ENCODE measurements at places on chromosomes 4 and X.

DNA sequence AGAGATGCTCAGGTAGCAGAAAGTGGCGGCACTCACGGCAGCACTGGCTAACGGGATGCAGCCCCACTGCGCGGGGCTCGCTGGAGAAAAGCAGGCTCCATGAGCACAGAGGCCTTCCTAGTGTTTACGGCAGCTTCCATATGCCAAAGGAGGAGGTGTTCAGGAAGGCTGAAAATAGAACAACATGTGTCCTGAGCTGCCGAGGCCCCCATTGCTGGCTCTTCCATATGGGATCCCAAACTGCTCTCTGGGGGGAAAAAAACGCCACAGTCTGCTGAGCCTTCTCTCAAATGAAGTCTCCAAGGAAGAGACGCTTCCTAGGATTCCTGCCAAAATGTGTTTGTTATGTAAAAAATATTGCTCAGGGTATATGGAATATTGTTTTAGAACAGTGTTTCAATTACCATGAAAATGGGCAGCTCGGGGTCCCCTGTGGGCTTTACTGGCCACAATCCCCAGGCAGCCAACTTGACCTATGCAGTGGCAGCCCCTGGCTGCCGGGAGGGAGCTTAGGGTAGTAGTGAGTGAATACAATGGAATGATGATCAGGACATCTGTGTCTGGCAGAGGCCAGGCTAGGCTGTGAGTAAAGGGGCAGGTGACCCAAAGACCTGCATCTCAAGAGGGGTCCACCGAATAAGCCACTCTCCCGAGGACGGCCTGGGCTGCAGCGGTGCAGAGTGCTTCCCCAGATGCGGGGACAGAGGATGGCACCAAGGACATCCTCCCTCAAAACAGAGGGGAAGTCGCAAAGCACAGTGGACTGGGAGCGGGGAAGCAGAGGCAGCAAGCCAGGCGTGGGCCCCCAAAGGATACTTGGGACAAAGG lies 170.1 kb downstream of the AFAP1 start:
- no peak for DNase-seq

DNA sequence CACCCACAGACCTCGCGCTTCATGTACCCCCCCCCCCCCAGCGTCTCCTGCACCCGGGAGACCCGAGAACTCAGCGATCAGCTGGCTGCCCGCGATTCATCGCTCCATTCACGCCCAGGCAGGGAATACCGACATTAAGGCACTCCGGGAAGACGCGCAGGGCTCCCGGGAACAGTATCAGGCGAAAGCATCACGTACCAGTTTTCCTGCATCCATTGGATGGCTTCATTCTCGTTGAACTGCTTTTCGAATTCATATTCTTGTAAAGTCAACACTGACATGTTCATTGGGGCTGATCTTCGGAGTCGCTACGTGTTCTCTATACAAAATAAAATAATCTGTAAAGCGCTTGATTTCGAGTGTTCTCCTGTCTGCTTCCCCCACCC lies 373 bp downstream of the ELOVL6 start:
- DNase-seq, result no peak

DNA sequence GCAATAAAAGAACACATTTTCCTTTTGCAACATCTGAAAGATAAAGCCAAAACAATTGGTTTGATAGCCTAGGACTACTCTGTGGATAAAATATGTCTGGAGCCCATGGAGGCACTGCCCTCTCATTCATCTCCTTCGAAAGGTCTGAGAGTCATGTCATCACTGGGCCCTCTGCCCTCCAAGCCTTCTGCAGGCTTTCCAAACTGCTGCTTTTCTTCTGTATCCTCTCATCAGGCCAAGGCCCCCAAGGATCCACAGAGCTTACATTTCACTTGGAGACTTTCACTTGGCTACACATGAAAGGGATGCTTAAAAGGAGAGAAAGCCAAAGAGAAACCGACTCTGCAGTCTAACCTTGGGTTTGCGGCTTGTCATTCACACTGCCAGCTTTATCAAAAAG lies 109.9 kb downstream of the SH3RF1 start:
- DNase-seq, result no peak

DNA sequence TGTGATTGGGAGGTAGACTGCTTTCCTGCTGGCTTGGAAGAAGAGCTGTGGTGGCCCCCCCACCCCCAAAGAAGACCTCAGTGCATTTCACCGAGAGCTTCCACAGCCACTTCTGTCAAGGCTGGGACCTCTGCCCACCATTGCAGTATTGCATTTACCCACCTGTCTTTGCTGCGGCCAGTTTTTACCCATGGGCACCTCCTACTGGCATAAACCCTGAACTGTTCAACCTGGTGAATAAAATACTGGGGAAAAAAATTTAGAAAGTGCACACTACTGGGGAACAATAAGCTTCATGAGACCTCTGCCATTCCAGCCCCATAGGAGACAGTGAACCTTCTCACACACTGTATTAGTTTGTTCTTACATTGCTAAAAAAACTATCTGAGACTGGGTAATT lies 40.3 kb downstream of the ARFIP1 start:
- DNase-seq, result no peak
